ENCODE measurements at places on chromosomes 4 and X. TPM values are rescaled to one million over a fixed set of nuclear protein-coding genes. Genes with fewer than 3 reads are reported as not detected.

EVC gene
- total RNA-seq: 54.4 TPM

DUX4 gene
- not detected for total RNA-seq

GRCh38 chrX:8731559-8732395 is at the start of gene ANOS1:
Gene ANOS1, minus strand, starts transcription at chrX:8732137. Its CDS starts 101 bp downstream, at chrX:8732036.
- DNase-seq: peak; percentile 12

- no peak for DNase-seq
Measured at GRCh38 chr4:139725236-139725635, 59.6 kb downstream of the MGST2 start.

GRCh38 chr4:6071959-6072720 is 53.9 kb upstream of the C4orf50 start:
- DNase-seq: no peak
